ENCODE measurements at places on chromosomes 7 and 10.

GRCh38 chr10:78045237-78045636, 11.6 kb downstream of the RPS24 start:
- DNase-seq: no peak

DNA sequence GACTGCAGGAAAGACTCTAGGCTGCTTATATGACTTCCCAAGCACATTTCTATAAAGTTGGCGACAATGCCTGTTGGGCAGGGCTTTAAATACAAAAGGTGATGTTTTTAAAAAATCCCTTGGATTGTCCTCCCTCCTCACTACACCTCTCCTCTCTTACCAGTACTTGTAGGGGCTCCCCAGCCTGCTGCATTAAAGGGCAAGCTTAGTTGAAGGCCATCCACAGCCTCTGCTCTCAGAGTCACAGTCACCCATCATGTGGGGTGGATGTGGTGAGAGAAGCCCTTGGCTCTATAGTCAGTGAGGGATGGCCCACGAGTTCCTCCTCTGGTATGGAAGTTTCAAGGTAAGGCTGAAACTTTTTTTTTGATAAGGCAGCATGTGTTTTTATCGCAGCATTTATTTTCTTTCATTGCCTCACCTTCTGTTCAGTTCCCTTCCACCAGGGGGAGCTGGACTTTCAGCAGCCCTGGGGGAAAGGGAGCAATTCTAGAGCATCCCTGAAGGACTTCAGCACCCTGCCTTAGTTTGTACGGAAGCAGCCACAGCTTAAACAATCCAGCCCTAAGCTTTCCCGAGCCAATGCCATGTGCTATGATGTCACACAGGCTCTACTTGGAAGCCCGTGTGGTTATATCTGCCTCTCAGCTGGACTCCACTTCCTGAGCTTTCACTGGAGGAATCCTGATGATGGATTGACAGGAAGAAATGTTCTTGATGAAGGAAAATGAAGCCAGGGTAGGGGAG, 131.9 kb downstream of the CALCR start:
- DNase-seq: no peak

GRCh38 chr7:16776053-16776452, 22.5 kb downstream of the TSPAN13 start:
- DNase-seq: no peak

DNA sequence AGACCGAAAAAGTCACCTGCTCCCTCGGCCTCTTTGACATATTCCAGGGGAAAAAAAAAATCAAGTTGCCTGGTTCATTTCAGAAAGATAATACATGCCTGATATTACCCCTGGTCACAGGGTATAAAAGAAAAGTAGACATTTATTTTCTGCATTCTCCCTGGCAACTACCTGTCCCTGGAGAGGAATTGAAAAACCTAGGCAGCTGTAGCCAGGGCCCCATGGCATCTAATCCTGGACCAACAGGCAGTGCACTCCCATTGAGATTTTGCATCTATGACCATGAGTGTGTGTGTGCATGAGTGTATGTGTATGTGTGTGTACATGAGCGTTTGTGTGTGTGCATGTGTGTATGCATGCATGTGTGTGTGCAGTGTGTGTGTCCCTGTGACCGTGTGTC, 338.2 kb upstream of the PFKP start:
- DNase-seq: no peak

DNA sequence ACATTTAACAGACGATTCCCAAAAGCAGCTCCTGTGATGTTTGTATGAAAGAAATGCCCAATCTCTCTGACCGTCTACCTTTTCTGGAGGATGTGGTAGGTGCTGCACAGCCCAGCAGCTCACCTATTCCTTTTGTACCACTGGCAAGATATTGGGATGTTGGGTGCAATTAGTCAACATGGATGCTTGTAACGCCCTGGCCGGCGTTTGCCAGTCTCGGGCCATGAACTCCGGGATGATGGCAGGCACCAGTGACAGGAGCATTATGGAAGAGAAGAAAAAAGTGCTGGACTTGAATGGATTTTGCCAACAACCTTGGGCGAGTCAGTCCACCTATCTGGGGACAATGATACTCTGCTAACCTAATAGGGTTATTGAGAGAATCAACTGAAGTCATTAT, 69.0 kb upstream of the ZNF438 start:
- DNase-seq: no peak

DNA sequence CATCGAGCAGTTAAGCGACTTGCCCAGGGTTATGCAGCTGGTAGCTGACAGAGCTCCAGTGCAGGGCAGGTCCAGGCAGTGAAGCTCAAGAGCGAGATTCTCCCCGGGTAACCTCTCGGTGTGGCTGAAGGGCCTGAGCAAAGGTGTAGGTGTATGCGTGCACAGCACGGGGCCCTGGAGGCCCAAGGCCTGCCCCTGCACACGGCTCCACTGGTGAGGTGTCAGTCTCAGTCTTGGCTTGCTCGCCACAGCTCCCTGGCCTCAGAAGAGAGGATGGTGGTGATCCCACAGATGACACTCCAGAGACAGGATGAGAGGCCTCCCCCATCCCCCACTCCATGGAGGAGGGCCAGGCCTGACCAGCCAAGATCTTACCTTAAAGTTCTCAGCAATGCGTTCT, 12.0 kb downstream of the AKR1B1 start:
- no peak for DNase-seq

DNA sequence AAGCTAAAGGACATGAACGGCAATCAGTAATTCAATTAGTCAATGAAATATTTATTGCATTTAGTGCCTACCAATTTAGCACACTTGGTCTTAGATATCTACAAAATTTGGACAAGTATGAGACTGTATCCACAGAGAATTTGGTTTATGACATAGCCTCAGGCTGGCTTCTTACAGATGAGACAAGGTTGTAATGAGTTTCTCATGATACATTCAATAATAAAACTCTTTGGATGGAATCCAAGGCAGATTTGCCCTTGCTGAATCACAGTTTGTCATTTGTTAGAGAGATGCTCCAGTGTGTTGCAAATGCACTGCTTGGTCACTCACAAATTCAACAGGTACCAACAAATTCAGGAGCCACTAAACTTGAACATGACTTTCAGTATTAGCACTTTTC, 162.5 kb downstream of the GPR37 start:
- DNase-seq: no peak

- DNase-seq: no peak
Measured at GRCh38 chr7:93923296-93923695, 1.8 kb downstream of the GNG11 start.

DNA sequence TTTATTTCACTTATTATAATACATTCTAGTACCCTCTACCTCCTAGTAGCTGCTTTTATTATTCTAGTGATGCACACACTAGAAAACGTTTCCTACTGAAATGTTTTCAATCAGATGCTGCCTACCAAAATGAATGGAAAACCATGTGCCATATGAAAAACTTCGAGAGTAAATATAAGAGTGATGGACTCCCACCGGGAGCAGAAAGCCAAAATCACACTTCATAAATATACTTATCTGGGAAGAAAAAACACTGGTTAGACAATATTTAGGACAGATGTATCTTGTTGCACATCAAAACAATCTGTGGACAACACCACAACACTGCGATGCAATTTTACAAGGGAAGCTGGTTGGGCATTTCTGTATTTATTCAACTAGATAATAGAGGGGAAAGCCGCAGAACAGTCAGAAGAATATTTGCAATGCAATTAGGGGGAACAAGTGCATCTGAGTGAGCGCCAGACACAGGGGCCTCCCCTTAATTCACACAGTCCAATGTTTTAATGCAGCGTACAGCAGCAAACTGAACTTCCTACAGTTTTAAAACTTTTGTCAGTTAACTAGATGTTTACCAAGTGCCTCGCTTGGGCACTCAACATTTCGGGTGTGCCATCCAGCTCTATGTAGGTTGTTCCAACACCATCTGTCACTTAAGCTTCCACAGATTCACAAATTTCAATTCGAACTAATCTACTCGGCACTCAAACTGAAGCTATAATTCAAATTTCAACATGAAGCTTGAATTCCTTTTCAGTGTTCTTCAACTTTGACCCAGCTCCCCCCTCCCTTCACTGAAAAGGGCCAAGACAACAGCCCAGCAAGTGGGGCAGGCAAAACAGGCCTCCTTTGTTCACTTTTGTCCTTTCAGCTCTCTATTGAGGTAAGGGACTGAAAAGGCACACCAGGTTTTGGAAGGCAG, 7.4 kb downstream of the NRCAM start:
- DNase-seq: no peak

GRCh38 chr10:44995581-44995913, 5.2 kb upstream of the ZNF22 start:
- DNase-seq: no peak

DNA sequence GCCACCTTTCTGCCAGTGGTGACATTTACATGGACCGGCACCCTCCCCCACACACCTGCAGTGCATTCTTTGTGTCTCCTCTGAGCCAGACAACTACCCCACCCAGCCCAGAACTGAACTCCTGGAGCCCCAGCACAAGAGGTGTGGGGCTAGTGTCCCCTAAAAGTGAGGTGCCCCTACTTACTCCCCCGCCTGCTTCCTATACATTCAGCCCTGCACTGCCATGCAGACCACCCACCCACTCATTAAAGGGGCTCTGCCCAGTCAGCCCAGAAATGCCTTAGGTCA, 1.9 kb downstream of the SAP25 start:
- DNase-seq: no peak

GRCh38 chr7:20797462-20798080, 10.9 kb upstream of the SP8 start:
- DNase-seq: no peak

GRCh38 chr7:125908711-125909110, 979.1 kb upstream of the POT1 start:
- DNase-seq: no peak

DNA sequence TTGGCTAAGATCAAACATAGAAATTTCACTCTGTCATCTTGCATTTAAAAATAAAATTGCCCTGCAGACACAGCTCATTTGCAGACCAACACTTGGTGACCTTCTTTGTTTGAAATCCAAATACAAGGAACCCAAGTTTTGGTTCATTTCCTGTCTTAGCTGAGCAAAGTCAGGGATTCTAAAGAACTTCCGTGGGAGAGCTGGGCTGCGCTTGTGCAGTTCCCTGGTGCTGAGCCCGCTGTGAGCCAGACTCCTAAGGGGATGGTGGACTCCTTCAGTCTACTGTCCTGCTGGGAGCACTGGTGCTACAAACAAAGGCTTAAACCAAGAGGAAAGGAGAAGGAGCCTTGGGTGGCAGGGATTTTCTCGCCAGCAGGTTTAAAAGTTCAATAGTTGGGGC, 60.0 kb downstream of the MYOF start:
- no peak for DNase-seq

- DNase-seq: no peak
Measured at GRCh38 chr10:33893506-33893905, 559.0 kb upstream of the NRP1 start.

GRCh38 chr7:30090111-30090510, 44.7 kb upstream of the MTURN start:
- no peak for DNase-seq

GRCh38 chr10:121681997-121682687, 83.9 kb upstream of the FGFR2 start:
- DNase-seq: no peak

DNA sequence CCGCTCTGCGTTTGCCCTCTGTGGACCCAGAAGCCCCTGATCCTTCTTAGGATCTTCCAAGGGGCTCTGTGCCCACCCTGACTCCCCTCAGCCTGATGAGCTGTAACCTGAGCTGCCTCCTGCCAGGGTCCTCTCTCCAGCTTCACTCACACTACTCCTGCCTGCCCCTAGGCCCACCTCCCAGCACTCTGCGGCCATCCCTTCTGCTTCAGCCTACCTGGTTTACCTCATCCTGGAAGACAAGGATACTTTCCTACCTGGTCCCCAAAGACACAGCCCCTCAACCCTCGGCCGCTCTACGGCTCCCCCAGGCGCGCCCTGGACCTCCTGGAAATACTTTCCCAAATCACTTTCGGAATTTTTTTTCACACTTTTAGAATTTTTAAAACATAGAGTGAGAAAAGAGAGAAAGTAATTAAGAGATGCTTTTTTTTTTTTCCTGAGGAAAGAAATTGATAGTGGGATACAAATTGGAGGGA, 6.4 kb upstream of the ZNF862 start:
- DNase-seq: no peak

GRCh38 chr10:4266416-4267085, 481.5 kb upstream of the KLF6 start:
- DNase-seq: no peak

DNA sequence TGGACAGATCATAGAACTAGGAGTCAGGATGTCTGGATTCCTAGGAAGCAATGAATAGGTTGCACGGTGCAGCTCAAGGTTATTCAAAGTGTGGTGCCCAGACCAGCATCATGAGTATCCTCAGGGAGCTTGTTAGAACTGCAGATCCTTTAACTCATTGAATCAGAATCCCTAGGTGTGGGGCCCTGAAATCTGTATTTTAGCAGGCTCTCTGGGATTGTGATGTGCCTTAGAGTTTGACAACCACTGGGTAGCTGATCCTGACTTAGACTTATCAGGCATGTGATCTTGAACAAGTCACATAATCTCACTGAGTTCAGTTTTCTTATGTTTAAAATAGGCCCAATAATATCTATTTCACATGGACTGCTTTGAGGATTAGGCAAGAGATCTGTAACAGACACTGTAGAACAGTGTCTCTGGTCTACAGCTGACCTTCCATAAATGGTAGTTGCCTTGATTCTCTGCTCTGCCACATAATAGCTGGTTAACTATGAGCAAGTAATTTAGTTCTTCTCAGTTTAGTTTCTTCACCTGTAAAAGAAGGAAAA, 46.4 kb upstream of the ATRNL1 start:
- DNase-seq: no peak

GRCh38 chr7:94605031-94605430, 50.9 kb downstream of the SGCE start:
- no peak for DNase-seq

DNA sequence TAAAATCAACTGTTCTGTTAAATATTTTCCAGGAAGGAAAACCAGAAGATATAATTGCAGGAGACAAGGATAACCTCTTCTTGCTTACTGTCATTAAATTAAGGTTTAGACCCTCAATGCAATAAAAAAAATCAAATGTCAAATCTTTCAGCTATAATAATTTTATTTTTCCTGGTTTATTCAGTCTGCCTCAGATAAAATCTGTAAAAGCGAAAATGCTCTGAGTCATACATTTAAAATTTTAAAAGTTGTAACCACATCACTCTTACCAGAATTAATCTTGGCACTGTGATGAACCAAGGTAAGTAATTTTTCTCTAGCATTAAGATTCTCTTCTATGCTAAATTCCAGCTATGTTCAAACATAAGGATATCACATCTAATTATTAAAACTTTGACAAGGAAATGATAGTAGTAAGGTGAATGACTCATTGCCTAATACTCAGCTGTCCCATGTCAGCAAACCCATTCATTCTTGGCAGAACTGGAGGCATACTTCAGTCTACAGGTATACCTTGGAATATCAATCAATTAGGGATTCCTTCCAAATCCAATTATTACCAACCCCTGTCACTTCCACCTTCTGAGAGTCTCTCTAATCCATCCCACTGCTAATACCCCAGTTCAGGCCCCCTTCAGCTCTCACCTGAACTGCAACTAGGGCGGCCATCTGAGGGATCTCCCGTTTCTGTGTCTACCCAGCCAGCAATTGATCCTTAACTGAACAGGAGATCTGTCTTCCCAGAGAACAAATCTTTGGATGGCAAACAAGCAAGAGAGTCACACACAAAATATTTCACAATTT, 434.1 kb downstream of the GRM8 start:
- DNase-seq: no peak

GRCh38 chr7:22325671-22326070, 31.3 kb downstream of the RAPGEF5 start:
- no peak for DNase-seq

GRCh38 chr7:44678471-44679179, 70.0 kb upstream of the ZMIZ2 start:
- DNase-seq: no peak
